ENCODE measurements at places on chromosomes 11 and 22.

GRCh38 chr11:82995235-82995634 is 76.5 kb downstream of the RAB30 start:
- no peak for DNase-seq

DNA sequence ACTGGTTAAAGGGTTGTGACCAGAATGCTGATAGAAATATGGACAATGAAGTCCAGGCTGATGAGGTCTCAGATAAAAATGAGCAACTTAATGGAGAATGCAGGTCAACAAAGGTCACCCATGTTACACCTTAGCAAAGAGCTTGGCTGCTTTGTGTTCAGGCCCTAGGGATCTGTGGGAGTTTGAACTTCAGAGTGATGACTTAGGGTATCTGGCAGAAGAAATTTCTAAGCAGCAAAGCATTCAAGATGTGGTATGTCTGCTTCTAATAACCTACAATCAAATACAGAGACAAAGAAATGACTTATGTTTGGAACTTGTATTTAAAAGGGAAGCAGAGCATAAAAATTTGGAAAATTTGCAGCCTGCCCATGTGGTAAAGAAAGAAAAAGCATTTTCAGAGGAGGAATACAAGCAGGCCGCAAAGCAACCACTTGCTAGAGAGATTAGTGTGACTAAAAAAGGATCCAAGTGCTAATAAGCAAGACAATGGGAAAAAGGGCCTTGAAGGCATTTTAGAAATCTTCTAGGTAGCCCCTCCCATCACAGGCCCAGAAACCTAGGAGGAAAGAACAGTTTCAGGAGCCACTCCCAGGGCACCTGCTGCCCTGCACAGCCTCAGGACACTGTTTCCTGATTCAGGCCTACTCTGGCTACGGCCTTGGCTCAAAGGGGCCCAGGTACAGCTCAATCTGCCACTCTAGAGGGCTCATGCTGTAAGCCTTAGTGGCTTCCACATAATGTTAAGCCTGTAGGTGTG is 41.3 kb downstream of the TNKS1BP1 start:
- no peak for DNase-seq

DNA sequence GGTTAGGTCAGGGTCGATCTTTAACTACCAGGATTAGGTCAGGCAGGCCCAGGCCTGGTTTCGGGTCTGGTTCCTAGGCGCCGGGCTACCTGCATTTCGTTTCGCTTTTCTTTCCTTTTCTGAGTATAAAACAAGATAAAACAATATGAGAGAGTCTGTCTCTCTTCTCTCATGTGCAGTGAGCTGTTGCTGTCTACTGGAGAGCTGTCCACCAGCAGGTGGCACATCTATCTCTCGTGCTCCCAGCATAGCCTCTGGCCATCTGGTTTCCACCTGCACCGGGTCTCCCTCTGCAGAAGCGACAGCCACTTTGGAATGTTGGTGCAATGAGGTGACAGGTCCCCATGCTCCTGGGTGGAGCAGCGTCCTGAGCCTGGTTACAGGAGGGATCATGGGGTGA is 27.6 kb downstream of the RIBC2 start:
- peak; percentile 18 for DNase-seq

DNA sequence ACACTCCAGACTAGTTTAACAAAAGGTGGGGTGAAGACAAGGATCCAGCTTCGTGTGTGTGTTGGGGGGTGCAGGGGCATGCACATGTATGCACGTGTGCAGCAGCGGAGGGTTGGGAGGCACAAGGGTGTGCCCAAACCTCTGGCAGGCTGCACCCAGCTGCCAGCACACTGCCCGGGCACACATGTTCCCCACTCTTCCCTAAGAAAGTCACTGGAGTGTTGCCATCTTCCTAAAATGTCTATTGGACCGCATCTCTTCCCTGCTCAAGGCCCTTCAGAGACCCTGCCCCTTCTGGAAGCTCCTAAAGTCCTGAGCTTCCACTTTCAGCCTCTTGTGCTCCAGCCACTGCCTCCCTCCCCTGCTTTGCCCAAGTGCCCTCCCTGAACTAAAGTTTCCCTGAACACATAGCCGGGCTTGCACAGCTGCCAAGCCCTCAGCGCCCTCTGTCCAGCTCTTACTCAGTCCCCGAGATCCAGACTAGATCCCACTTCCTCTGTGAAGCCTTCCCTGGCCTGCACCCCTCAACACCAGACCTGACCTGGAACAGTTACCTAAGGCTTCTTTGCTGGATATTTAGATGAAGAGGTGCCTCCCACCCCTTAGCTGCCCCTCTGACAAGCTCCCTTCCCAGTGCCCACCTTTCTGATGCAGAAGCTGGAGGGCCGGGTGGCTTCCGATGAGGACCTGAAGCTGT is 6.0 kb downstream of the CFL1 start:
- DNase-seq: no peak

- no peak for DNase-seq
These were observed 407.3 kb upstream of the CHORDC1 start for GRCh38 chr11:90630176-90630575.

- no peak for DNase-seq
These were observed 106.3 kb downstream of the MPPED2 start for GRCh38 chr11:30479899-30480298.

DNA sequence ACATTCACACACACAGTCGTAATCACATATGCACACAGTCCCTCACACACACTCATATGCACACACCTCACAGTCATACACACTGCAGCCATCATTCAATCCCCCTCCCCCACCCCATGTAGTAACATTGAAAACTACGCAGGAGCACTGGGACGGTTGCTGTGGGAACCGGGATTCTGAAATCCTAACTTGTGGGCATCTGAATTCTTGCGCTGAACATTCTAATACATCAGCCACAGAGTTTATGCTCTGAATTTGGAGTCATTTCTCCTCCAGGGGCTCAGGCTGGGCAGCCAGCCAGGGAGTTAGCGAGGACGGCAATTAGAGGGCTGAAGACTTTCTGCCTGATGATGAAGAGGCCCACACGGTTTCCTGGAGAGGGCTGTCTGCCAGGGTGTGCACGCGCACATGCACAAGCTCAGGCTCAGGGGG is 32.7 kb downstream of the CD6 start:
- DNase-seq: no peak

DNA sequence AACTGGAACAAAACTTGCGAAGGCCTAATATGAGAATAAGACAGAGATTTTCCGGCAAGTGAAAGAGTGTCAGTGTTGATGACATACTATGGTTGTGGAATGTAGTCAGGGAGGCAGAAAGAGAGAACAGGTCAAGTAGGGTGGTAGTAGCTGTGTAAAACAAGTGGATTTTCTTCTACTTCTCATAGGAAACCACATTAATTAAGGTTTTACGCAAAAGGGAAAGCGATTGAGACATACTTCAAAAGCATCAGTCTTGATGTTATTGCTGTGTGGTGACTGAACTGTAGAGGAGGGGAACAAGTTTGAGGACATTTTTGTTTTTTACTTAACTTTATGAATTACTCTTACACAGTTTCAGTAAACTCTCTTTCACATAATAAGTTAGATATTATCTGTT is 186.0 kb upstream of the CNTN5 start:
- no peak for DNase-seq

DNA sequence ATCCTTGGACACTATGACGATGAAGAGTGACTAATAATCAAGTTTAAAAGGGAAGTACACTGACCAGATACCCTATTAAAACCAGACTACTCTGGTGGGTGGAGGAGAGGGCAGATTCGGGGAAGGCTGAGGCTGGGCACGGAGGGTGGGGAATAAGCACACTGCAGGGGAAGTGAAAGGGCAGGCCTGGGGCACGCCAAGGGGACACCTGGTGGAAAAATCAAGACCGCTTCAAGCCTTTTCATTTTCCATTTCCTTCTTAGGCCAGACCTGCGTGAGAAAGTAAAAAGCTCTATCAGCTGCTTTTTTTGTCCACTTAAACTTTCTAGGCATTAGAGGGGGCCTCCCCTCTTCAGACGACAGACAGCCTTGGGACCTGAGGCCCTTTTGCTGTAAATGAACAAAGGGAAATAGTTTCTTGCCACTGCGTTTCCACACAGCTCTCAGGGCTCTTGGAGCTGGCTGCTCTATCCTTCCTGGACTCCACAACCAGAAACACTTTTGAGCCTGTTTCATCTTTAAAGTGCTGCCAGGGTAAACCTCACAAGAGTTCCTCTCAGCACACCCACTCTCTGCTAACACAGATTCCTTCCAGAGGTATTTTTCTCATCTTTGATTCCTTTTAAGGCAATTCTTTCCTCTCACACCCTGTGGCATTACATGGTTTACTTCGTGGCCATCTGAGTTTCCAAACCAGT is 25.0 kb upstream of the SERPIND1 start:
- DNase-seq: no peak

DNA sequence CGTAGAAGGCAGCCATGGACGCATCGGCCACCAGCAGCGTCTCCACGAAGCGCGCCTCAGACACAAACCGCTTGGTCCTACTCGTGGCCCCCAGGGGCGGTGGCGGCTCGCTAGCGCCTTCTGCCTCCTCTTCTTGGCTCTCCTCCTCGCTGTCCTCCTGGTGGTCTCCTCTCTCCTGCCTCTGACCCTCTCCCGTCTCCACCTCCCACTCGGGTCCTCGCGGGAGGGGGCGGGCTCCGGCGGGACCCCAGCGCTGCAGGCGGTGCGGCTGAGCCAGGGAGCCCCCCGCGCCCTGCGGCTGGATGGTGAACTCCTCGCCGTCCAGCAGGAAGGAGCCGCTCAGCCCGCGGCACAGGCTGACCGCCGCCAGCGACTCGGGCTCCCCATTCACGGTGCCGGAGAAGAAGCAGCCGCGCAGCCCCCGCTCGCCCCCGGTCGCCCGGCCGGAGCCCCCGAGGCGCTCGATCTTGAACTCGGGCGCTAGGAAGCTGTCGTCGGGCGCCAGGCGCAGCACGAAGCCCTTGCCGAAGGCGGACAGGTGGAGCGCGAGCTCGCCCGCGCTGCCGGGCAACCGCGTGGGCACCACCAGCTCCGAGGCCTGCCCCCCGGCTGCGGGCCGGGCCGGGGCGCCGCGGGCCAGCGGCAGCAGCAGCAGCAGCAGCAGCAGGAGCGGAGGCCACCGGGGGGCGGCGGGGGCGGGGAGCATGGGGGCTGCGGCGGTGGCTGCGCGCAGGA is 661 bp downstream of the ADAMTS8 start:
- DNase-seq: no peak

GRCh38 chr11:62922653-62923431 is 1.7 kb upstream of the CHRM1 start:
- peak; percentile 58 for DNase-seq

GRCh38 chr11:8610532-8611116 is 16.6 kb upstream of the STK33 start:
- DNase-seq: peak; percentile 21

- DNase-seq: no peak
These were observed 22.2 kb upstream of the MALAT1 start for GRCh38 chr11:65476632-65477148.

DNA sequence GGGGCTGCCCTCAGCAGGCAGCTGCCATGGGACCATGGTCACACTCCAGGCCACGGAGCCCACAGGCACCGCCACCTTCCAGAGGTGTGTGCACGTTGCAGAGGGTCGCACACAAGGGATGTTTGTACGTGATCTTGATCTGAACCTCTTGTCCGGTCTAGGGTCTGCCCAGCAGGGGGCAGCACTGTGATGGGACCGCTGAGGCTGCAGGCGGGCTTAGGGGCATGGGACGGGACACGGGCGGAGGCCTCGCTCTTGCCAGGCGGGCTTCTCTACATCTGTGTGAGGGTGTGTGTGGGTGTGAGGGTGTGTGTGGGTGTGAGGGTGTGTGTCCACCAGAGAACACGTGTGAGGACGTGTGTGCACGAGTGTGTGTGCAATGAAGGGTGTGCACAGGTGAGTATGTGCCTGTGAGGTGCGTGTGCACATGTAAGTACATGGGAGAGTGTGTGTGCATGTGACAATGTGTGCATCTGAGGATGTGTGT is 52.4 kb downstream of the CACNA1I start:
- peak; percentile 68 for DNase-seq

GRCh38 chr11:34748036-34748435 is 127.1 kb downstream of the EHF start:
- no peak for DNase-seq

- DNase-seq: no peak
These were observed 167.1 kb upstream of the TTC12 start for GRCh38 chr11:113147249-113147648.

DNA sequence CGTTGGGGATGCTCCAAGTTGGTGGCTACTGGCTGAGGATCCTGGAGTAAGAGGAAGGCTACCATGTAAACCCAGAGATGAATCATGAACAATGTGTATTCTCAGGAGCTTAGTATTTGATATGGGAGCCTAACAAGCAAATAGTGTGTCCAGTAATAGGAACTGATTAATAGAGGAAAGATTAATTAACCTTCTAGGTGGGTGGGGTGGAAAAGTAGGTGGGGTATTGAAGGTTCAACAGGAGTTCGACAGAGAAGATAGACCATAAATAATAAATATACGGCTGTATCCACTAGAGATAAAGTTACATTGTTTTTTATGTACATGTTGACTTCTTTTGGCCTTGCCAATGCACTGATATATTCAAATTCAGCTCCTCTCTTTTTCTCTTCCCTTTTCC is 43.1 kb downstream of the BMAL1 start:
- DNase-seq: no peak

- peak; percentile 7 for DNase-seq
These were observed 16.3 kb downstream of the SPTY2D1 start for GRCh38 chr11:18617688-18618341.

GRCh38 chr11:1782831-1783724 is 19.4 kb upstream of the CTSD start:
- DNase-seq: no peak

DNA sequence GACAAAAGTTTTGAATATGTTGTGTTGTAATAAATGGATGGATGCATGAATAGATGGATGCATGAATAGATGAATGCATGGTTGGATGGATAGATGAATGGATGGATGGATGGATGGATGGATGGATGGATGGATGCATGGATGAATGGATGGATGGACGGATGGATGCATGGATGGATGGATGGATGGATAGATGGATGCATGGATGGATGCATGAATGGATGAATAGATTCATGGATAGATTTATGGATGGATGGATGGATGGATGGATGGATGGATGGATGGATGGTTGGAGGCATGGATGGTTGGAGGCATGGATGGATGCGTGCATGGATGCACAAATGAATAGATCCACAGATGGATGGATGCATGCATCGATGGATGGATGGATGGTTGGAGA is 623.2 kb upstream of the B3GAT1 start:
- DNase-seq: no peak

GRCh38 chr22:46589871-46590271 is 30.3 kb upstream of the GRAMD4 start:
- DNase-seq: no peak

DNA sequence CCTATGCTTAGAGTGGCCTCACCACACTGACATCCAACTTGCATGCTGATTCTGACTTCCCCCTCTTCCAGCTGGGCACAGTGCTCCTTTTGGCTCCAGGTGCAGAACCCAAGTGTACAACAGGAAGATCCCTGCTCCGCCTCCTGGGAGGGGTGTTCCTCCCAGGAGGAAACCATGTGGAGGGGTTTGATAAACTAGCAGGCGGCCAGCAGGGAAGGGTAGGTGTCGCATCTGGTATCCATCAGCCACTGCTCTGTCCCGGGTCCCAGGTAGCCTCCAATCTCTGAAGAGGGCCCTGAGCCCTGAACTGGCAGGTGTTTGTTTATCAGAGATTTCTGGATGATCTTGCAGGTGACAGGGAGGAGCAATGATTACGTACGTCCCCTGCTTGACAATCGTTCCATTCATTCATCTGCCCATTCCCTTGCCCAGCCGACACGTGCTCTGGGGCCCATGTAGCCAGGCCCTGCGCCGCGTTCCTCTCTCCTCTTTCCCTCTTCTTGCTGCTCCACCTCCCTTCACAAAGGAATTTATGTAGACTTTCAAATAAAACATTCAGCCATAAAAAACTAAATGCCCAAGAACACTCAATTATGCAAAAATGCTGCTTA is 41.2 kb upstream of the MICAL2 start:
- no peak for DNase-seq

All from stimulated activated CD4-positive, alpha-beta T cell treated with anti-CD3 and anti-CD28 coated beads, Interleukin-1b, Interleukin-23, amount 100 ng/mL, for 48 hours (primary cell).